H4 (cell line): ENCODE measurements at places on chromosomes 1 and 21.

DNA sequence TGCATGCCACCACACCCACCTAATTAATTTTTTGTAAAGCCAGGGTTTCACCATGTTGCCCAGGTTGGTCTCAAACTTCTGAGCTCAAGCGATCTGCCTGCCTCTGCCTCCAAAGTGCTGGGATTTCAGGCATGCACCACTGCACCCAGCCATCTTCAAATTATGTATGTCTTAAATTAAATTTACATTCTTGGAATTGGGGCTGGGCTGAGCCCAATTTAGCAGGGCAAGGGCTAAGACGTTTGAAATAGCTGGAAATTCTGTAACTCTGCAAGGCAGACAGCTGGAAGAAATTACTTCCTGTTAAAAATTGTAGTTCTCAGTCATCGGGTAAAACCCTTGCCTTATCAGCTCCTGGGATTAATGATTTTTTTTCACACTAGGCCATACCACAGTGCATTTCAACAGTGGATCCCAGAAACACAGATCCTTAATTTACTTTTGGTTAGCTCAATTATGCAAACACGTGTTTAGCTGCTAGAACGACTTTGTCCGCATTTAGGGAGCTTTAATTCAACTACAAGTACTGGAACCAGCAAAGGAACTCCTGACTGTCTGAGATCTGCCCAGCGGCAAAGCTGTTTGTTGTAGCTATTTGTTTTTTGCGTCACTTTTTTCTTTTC, 83.3 kb downstream of the OLFML3 start:
- DNase-seq, result no peak

DNA sequence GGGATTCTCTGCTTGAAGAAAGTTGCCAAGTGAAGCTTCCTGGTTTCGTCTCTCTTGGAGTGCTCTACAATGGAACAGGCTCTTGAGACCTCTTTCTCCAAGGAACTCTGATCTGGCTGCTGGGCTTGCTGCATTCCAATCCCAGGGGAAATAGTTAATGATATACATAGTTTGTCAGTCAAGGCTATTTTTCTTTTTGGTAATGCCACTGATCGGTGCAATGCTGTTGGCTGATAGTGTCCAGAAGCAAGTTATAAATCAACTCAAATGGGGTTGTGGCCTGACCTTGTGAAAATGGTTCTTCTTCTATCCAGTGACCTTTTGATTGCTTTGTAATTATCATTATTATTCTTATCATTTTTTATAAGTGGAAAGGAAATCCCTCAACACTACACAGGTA, 48.4 kb upstream of the TNFSF18 start:
- no peak for DNase-seq

GRCh38 chr21:45948576-45949141, 32.9 kb upstream of the COL6A1 start:
- DNase-seq, result no peak

DNA sequence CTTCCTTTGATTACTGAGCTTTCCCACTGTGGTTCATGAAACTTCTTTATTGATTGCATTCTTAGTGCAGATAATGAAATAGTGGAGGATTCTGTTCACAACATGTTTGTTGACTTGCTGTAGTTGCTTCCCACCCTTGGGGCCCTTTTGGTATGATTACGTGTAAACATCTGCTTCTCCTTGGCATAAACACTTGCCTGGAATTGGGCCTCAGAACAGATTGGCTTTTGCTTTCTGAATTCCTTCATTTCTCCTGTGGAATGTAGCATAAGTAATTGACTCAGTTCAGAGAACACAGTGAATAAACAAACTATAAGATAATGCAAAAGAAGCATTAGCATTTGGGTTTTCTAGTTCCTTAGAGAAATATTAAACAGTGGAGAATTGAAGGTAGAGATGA, 59.5 kb upstream of the LAMC2 start:
- no peak for DNase-seq

- DNase-seq, result no peak
Measured at GRCh38 chr1:41589395-41589794, 104.9 kb upstream of the EDN2 start.

GRCh38 chr1:205525495-205526285, 21.2 kb downstream of the CDK18 start:
- DNase-seq, result no peak

DNA sequence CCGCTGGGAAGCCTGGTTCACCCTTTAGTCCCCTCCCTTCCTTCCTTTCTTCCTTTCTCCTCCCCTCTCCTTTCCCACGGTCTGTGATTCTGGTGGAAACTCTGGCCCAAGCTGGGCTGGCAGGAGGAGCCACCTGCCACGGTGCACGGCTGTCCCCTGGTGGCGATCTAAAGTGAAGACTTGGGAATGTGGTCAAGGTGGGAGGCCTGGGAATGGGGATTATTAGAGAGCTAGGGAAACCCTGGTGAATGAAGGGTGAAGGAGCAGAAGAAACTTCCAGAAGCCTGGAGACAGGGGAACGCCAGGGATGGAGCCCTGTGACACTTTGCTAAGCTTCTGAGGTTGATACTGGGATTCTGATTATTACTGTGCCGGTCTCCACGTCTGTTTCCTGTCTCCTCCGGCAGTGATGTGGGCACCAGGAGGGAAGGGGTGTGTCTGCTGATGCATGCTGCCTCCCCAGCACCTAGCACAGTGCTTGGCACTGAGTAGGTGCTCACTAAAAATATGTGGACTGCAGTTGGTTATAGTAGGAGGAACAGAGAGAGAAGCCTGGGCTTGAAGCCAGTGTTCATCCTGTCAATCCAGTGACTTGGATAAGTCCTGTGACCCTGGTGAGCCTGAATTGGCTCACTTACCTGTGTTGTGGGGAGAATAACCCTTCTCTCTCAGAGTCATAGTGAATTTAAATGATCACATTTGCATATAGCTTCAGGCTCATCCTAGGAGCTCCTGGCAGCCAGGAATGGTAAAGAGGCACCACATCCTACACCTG, 71.2 kb upstream of the NBPF3 start:
- DNase-seq, result peak; percentile 82

DNA sequence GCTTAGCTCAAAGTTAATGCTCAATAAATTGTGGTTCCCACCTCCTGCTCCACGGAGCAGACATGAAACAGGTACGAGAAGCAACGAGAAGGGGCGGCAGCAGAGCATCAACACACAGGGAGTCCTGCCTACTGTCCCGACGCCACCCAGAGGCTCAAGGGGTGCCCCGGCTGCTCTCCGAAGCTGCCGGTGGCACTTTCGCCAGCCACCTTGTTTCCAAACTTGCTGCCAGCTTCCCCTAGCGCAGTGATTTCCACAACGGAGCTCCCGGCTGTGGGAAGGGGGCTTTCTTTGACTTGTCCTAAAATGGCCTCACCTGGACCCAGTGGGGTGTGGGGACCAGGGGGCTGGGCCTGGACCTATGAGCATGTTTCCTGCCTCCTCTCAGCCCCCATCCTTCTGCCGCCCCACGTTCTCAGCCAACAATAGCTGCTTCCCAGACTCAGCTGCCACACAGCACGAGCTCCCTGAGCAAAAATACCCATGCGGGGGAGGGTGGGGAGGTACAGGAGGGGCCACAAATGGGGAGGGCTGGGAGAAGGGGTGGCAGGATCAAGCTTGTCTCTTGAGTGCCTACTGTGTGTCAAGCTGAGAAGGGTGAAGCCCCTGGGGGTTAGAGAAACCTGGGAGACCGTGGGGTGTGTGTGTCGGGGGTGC, 35.6 kb upstream of the ECE1 start:
- no peak for DNase-seq

- DNase-seq, result no peak
Measured at GRCh38 chr1:230144758-230145504, 77.9 kb downstream of the GALNT2 start.
